ENCODE measurements at places on chromosomes 7 and 10. TPM values are rescaled to one million over a fixed set of nuclear protein-coding genes. Genes with fewer than 3 reads are reported as not detected.

DNA sequence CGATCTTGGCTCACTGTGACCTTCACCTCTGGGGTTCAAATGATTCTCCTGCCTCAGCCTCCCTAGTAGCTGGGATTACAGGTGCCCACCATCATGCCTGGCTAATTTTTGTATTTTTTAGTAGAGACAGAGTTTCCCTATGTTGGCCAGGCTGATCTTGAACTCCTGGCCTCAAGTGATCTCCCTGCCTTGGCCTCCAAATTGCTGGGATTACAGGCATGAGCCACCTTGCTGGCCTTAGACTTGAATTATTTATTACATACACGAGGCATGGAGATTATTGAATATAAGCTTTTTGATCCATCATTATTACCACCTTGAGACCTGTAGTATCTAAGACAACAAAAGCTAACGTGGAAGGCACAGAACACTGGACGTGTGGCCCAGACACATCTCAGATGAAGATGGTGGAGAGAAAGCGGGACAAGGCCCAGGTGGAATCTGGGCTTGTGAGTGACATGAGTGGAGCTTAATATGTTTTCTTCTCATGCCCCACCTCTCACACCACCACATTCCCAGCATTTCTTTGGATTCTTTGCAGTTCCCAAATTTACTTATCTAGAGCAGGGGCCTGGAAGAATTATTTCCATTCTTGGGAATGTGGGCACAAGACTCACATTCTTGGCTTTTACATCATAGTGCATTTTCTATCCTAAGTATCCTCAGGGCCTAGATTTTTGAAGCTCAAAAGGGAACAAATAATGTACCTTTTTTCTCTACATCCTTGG, 76.6 kb downstream of the SUGCT start:
- DNase-seq: no peak

The FANK1 gene
- polyA plus RNA-seq: not detected

DNA sequence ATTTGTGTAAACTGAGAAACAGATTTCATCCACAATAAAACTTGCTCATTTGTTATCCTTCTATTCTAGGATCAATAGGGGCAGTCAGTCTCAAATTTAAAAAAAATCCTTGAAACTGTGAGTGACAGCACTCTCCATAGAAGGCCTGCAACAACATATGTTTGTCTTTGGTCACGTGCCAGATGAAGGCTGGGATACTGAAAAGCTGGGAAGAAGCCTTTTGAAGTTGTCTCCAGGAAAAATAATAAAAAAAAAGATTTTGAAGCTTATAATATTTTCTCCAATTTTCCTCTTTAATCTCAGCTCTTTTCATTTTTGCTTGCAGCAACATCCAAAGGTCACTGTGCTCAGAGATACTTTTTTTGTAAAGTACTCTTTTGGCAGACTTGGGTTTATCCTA, 128.6 kb upstream of the SLC26A5 start:
- DNase-seq: no peak

The ANKRD7 gene
- polyA plus RNA-seq: not detected

The NUB1 gene
- 82.6 TPM for polyA plus RNA-seq
